Fibroblast of the aortic adventitia (primary cell): ENCODE measurements at places on chromosomes 12 and 14. TPM values are rescaled to one million over a fixed set of nuclear protein-coding genes. Genes with fewer than 3 reads are reported as not detected.

GRCh38 chr14:57865403-57866198, at the start of gene SLC35F4:
Gene SLC35F4, minus strand, starts transcription at chr14:57866092.
- peak; percentile 11 for DNase-seq

DNA sequence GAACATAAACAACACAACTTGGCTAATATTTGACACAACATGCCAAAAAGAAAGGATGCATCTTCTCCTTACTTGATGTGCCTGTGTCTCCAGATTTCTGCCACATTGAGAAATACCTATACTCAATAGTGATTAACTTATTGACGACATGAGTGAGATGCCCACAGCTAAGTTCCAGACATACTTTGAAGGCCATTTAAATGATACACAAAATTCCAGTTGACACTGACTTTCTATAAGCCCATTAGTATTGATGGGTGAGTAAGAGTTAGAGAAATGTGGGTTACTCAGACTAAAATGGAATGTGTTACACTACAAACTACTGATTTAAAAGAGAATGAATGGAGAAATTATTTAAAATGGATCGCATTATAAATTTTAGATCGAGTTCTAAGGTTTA, 838.2 kb upstream of the MGAT4C start:
- no peak for DNase-seq

- DNase-seq, result no peak
These were observed 56.5 kb downstream of the SLC38A1 start for GRCh38 chr12:46212108-46212982.

CLEC1B gene
- not detected in 2 replicates for total RNA-seq

HSPB8 gene
- total RNA-seq, result 7.7 and 23.1 TPM in 2 replicates

C12orf50 gene
- total RNA-seq, result not detected in 2 replicates

SLC6A15 gene
- total RNA-seq, result 8.9 and 53.3 TPM in 2 replicates

FOXN4 gene
- total RNA-seq, result not detected in 2 replicates
